ENCODE measurements at places on chromosomes 3 and 15. TPM values are rescaled to one million over a fixed set of nuclear protein-coding genes. Genes with fewer than 3 reads are reported as not detected.

Gene STRIT1
- not detected for total RNA-seq

GRCh38 chr3:171860830-171861535 is 17.8 kb downstream of the TMEM212 start:
- DNase-seq, result peak; percentile 83

- DNase-seq, result peak; percentile 72
Measured at GRCh38 chr15:88454867-88455810, 12.0 kb downstream of the MRPL46 start.

DNA sequence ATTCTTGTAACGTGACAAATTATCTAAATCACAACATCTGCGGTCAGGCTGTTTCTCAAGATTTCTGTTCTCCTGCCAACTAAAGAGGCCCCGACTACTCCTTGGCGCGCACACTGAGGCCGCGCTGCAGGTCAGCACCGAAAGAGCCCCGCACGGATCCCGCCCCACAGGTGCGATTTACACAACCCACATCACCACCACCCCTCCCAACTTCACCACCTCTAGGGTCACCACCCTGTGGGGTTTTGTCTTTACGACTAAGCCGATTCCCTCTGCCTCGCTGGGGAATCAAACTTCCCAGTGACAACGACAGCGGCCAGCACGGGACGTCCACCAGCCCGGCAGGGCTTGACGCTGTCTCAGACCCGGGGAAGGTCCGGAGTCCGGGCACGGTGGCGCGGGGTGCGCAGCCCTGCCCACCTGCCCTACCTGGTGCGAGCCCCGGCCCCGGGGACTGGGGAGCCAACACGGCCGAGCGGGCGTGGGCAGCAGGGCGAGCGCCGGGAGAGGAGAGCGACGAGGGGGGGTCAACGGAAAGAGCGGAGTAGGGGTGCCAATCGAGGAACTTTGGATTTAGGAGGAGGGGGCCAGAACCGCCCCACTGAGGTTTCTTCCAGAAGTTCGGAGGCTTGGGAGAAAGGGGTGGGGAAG is 764 bp downstream of the UACA start:
- peak; percentile 88 for DNase-seq

DNA sequence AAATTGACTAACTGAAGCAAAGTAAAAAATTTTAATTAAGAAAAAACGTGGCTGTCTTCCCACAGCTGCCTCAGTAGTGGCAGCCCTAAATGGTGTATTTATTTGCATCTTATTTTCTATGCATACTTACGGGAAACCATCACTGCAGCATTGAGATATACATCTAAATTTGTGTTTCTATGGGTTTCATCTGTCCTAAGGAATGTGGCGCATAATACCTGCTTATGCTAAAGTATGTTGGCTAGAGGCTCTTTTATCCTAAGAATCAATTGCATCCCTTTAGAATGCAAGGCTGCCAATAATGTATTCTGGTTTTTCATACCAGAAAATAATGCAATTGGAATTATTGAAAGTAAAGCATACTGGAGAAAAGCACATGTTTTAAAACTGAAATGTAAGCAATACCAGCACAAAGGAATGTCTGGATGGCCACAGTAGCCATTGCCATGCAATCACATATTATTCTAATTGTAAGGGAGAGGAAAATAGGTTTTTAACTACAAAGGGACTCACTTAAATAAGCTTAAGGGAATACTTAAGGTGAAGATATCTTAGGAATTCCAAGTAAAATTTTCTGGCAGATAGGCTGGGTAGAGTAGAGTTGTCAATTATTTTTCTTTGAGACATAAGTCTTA is 834.5 kb upstream of the NECTIN3 start:
- no peak for DNase-seq

Data from fibroblast of villous mesenchyme (primary cell).